ENCODE measurements at places on chromosomes 5 and 9.

GRCh38 chr5:1402611-1403255 lies 42.5 kb downstream of the SLC6A3 start:
- no peak for DNase-seq

DNA sequence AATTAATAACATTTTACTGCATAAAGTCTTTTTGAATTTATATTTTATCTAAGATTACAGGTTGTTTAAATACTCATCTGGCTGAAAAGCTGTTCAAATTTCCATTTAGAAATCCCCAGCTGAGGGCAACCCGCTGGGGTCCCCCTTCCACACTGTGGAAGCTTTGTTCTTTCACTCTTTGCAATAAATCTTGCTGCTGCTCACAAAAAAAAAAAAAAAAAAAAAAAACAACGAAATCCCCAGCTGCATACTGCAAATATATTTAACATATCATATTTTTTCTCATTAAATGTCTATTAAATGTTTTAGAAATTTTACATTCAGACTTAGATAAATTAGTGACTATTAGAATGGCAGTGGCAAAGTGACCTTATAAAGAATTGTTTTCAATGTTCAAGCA lies 172.2 kb downstream of the NFIB start:
- DNase-seq = no peak

GRCh38 chr5:1204693-1205242 lies 3.4 kb downstream of the SLC6A19 start:
- DNase-seq = no peak

GRCh38 chr5:139382807-139383206 lies 290 bp downstream of the SLC23A1 start:
- DNase-seq = no peak

- DNase-seq = no peak
Observed at GRCh38 chr9:131608493-131609037, 63.2 kb downstream of the PRRT1B start.

DNA sequence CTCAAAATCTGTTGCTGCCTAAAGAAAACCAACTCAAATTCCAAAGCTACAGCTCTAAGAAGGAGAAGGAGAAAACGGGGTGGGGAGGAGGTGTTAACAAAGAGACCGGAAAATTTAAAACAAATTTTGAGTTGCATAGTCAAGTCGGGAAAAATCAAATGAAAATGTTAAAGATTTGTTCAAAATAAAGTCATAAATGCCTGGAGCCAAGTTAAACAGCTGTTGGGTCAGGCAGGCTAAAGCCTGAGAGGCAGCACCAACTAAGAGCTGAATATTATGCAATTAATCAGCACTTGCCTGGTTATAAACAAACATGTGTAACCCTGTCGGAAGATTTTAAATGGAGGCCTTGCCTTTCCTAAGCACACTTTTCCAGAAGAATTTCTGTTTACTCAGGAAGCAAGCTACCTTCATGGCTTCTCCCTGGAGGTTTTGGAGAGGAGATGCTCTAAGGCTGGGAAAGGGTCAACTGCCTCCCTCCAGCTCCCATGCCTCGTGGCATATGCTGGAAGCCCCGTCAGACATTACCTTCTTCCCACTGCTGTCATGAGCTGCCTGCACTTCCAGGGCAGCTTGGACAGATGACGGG lies 270.5 kb downstream of the DMRT2 start:
- no peak for DNase-seq

GRCh38 chr9:106893088-106893487 lies 30.1 kb downstream of the ZNF462 start:
- no peak for DNase-seq

GRCh38 chr5:83802686-83803085 lies 82.0 kb upstream of the HAPLN1 start:
- no peak for DNase-seq

- DNase-seq = no peak
Observed at GRCh38 chr5:33276628-33276950, 164.2 kb upstream of the TARS1 start.

- no peak for DNase-seq
Observed at GRCh38 chr9:99431103-99431502, 209.0 kb downstream of the SEC61B start.

- no peak for DNase-seq
Observed at GRCh38 chr5:76450054-76450453, 47.0 kb downstream of the IQGAP2 start.

Measured in activated CD4-positive, CD25-positive, alpha-beta regulatory T cell treated with anti-CD3 and anti-CD28 coated beads, Interleukin-2, amount 50 U/mL, for 16 hours (primary cell).